ENCODE measurements at places on chromosomes 7 and 10.

GRCh38 chr10:8665322-8665721 lies 610.8 kb downstream of the GATA3 start:
- no peak for DNase-seq

GRCh38 chr7:159032322-159032721 lies 112.3 kb downstream of the VIPR2 start:
- no peak for DNase-seq

GRCh38 chr10:131925716-131926115 lies 24.9 kb downstream of the PPP2R2D start:
- no peak for DNase-seq

DNA sequence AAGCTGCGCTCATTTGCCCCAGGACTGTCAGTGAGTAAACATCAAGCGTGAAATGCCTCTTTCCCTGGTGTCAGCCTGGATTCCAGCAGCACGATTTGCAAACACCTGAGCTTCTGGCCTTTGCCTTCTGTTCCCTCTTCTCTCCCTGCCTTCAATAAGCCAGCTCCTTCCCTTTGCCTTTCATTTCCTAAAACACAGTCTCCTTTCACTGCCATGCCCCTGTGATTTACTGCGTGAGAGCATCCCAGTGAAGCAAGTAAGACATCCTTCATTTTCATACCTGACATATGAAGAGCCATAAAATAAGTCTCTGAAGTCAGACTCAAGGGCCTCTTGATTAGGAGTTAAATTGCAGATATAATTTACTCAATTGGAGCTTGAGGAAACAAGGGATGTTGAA lies 681.8 kb downstream of the TYW1 start:
- DNase-seq = no peak

GRCh38 chr7:6482307-6482706 lies 34.6 kb upstream of the DAGLB start:
- DNase-seq = no peak

DNA sequence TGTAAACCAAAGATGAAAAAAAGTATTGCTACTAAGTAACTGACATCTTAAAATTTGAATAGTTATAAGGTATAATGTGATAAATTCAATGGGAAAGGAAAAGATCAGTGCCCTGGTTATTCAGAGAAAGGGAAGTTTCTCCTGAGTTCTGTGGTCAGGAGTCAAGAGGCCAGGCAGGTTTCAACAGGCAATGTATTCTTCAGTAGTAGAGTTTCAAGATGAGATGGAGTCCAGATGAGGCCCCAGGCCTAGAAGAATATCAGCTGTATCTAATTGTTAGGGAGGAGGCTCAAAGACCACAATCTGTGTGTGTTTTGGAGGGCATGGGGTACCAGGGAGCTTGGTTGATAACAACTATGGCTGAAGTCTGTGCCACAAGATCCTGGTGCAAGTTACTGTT lies 101.4 kb upstream of the DLX6 start:
- no peak for DNase-seq

DNA sequence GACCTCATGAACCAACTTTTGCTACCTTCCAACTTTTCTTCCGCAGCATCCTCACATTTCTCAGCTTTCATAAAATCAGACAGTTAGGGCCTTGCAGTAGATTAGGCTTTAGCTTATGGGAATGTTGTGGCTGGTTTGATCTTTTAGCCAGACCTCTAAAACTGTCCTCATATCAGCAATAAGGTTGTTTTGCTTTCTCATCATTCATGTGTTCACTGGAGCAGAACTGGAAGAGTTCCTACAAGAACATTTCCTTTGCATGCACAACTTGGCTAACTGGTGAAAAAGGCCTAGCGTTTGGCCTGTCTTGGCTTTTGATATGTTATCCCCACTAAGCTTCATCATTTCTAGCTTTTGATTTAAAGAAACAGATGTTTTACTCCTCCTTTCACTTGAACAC lies 130.0 kb upstream of the LRRTM3 start:
- no peak for DNase-seq
